K562 (cell line): ENCODE measurements at places on chromosomes 7 and 10.

DNA sequence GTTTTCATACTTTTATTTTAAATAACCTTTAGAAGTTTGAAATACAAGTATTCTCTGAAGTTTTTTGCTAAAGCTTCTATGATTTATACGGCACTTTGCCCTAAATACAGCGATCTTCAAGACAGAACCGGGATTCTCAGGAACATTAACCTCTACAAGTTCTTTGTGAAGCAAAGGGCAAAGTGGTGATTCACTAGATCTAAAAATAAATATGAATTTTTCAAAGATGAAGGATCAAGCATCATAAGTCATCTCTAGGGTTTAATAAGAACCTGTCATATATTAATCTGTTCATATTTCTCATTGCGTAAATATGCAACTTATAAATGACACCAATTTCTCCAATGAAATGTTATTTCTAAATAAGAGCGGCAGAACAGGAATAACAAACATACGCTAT is 30.7 kb downstream of the DGKB start:
- DNase-seq: no peak

DNA sequence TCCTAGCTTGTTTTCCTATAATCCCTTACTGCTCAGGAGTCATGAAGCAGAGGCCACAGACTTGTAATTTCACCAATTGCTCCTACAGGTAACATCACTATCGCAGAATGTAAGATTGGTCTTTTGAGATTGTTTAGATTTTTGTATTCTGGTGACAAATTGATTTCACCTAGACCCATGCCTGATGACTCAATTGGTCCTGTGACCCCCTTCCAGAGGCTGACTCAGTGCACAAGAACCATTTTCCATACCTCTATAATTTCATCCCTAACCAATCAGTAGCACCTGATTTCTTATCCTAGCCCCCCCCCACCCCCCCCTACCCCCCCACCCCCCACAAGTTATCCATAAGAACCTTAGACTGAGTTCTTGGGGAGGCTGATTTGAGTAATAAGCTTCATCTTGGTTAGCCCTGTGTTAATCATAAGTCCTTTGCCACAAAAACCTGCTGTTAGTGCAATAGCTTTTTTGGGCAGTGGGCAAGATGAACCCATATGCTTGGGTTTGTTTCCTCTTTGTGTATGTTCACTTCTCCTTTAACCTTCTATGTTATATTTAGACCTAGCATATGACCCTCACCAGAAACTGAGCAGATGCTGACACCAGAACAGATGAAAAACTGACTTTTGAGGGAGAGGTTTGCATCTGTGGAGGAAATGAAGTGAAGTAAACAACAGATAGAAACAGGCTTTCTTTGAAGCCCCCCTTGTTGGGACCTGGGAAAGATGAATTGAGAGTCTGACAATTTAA is 187.1 kb downstream of the KIF20B start:
- DNase-seq: no peak

DNA sequence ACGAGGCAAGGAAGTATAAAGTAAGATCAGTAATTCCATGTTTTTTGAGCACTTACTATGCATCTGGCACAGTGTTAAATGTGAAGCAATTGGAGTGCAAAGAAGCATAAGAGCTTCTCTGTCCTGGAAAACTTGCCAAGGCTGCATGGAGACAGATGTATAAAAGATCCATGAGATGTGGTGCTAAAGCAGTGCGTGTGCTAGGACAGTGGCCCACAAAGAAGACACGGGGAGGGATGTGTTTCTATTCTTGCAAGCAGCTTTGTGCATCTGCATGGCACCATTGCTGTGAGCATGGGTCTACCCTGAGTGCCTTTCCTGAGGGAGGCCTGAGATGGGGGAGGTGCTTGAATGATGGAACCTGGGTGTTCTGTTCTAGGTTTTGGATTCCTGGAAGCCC is 5.1 kb upstream of the CDHR3 start:
- no peak for DNase-seq

DNA sequence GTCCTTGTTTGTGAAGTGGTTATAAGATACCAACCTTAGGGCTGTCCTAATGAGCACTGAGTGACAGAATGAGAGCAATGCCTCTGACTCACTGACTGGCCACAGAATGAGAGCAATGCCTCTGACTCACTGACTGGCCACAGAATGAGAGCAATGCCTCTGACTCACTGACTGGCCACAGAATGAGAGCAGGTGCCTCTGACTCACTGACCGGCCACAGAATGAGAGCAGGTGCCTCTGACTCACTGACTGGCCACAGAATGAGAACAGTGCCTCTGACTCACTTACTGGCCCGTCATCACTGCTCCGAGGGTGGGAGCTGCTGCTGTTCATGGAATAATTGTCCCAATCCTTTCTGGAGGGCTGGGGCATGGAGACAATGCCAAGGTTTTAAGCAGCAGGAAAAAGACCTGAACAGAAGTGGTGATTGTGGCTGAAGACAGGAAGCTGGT is 265.2 kb upstream of the PPP2R2D start:
- no peak for DNase-seq

GRCh38 chr7:134088199-134088598 is 38.9 kb upstream of the LRGUK start:
- no peak for DNase-seq

- DNase-seq: no peak
These were observed 51.3 kb upstream of the STEAP4 start for GRCh38 chr7:88357781-88358525.

DNA sequence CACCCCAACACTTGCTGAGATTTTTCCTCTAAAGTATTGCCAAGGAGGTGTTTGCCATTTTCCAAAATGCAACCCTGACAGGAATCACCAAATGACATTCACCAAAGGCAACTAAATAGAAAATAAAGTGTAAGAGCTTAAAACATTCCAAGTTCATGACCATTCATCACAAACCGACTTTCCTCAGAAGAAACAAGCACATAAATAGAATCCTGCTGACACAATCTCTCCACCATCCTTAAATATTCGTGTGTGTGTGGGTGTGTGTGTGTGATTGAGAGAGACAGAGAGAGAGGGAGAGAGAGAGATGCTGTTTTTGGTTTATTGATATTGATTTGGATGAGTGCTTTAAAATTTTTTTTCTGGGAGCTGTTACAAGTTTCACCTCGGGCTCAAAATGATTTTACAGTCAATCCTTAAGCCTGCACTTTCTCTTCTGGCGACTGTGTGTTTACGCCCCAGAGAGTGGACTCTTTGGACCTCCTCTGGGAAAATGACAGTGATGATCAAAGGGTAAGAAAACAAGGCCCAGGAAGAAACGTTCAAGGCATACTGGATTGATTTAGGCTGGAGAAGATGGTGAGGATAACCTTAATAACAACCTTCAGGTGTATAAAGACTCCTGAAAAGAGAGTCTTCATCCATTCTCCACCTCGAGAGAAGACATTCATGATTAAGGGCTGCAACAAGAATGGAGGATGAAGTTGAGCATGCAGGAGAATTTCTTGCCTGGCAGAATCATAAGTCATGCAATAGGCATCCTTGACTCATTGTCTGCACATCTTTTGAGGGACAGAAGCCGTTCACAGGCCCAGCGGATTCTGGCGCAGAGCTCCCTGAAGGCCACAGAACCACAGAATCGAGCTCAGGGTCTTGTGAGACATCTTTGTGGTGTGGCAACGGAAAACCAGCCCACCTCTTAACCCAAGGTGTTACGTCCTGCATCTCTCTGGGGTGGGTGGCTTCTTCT is 104.4 kb upstream of the FGFR2 start:
- DNase-seq: no peak

GRCh38 chr7:20030417-20030816 is 186.8 kb downstream of the MACC1 start:
- DNase-seq: no peak

DNA sequence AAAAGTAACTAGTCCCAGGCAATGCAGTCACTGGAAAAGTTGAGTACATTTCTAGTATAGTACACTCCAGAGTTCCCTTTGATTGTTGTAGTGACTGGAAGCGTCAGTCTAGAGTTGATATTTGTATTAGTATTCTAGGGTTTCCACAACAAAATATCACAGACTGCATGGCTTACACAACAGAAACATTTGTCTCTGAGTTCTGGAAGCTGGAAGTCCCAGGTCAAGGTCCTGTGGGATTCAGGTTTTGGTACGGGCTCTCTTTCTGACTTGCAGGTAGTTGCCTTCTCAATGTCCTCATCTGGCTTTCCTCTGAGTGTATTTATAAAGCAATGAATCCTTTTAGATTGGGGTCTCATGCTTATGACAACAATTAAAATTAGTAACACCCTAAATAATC is 1119.1 kb upstream of the PHF14 start:
- no peak for DNase-seq

GRCh38 chr7:36336390-36336789 is 53.3 kb upstream of the ANLN start:
- peak; percentile 28 for DNase-seq

GRCh38 chr7:8724080-8724718 is 290.8 kb downstream of the NXPH1 start:
- DNase-seq: peak; percentile 68
